ENCODE measurements at places on chromosomes 6 and 20.

DNA sequence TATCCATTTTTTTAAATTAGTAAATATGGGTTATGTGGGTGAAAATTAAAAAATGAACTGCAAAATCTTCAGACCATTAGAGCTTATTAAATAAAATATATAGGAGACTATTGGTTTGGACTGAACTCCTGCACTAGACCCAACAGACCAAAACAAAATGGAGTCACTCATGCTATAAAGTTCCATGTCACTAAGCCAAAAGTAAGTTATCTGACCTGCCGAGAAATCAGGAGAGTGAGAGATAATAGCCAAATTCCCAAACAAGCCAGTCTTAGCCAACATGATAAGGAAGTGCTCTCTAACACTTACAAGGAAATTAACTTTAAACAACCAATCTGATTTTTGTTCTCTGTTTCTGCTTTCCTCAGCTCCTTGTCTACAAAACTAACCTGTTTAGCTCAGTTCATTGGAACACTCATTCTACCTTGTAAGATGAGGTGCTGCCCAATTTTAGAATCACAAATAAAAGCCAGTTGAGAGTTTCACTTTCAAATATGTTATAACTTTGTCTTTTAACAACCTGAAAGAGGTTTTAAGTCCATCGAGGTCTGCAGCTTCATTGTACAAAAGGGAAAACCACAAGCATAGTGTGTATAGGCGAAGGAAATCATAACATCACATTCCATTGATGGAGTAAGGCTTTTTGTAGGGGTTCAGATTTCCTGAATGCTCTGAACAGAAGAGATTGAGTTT lies 220.5 kb downstream of the TENT5A start:
- DNase-seq: no peak

DNA sequence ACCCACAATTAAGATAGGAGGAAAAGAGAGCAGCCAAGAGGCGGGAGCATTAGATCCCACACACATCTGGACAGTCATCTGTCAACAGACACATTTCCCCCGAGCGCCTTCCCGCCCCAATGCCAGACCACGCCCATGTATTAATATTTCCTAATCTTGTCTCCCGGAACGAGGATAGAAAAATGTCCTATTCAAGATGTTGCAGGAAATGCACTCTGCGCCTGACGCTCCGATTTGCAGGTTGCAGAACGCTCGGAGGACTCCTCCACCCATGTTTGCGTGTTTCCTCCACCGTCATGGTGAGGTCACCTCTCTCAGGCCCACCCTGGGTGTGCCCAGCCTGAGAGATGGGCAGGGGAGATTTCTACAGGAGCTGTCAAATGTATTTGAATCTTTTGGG lies 215.2 kb downstream of the TAF4 start:
- no peak for DNase-seq

GRCh38 chr20:33097001-33097400 lies 17.6 kb downstream of the BPIFB4 start:
- DNase-seq: no peak

GRCh38 chr6:82040405-82041221 lies 206.9 kb downstream of the IBTK start:
- peak; percentile 48 for DNase-seq

GRCh38 chr20:1415667-1416468 lies 23.0 kb upstream of the FKBP1A start:
- no peak for DNase-seq

GRCh38 chr6:72238900-72239299 lies 352.6 kb downstream of the RIMS1 start:
- DNase-seq: no peak

DNA sequence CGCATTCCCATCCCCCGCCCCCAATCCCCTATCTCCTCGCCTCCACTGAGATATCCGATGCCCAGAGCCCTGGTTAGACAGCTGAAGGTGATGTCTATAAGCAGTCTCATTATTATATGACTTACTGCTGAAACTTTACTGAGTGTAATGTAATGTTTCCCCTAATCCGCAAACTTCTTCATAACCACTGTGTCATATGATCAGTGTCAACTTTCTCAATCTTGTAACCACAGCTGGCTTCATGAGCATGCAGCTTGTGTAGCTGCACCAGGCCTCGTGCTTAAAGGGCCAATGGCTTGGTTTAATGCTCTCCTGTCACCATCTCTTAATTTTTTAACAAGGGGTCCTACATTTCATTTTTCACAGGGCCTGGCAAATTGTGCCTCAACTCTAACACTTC lies 8.1 kb downstream of the ASIP start:
- DNase-seq: no peak

DNA sequence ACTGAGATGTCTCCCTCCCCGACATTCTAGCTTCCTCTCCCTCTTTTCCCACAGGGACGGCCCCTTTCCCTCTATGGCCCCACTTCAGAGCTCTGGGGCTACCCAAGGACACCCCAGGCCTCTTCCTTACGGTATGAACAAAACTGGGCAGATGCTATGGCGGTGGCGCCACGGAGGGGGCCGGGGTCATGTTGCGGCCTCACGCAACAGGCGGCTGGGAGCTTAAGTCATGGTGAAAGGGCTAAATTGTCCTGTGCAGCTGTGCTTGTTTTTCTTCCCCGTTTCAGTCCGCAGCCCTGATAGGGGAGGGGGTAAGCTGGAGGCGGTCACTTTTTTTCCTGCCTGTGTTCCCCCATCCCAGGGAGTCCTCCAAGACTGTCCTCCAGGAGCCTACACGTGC lies 17.6 kb upstream of the KIAA1755 start:
- peak; percentile 54 for DNase-seq
